ENCODE measurements at places on chromosomes 5 and 9.

GRCh38 chr5:130836729-130837649, 328.1 kb downstream of the HINT1 start:
- no peak for DNase-seq

- no peak for DNase-seq
These were observed 90.7 kb downstream of the SMIM15 start for GRCh38 chr5:61071526-61071925.

GRCh38 chr5:57259704-57260103, 85.8 kb downstream of the GPBP1 start:
- DNase-seq = no peak

DNA sequence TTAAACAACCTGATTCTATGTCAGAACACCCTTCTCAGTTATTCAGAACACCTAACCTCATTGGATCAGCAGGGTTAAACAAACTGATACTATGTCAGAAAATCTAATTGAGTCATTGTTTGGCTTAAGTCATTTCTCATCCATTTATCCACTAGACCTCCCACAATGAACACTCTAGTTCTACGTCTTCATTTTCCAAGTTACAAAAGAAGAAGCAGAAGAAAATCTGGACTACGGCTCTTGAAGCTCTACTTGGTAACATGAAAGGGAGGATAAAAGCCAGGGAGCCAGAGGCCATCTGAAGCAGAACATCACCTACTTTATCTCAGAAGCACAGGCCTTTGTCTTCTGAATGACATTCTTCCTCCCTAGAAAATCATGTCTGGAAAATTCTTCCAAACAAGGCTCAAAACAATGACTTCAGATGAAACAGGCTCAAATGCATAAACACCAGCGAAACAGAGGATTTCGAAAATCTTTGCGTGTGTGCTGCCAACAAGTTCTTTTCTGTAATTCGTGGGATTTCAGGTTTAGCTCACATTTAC, 35.4 kb upstream of the TGFBI start:
- no peak for DNase-seq

DNA sequence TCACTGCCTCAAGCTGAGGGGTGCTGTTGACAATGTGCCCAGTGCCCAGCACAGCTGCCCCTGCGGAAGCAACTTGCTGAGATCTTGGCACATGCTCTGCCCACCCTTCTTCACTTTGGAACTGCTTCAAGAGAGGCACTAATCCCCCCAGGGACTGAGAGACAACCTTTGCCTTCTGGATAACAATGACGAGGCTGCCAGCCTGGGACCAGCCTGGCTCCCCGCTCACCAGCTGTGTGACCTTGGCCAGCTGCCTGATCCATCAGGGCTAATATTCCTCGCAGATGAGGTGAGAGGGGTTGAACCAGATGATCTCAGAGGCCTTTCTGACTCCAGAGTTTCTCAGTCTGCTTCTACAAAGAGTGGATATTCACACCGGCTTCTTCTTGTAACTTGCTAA, 81.0 kb downstream of the SHB start:
- DNase-seq = no peak

GRCh38 chr9:18726546-18726945, 252.6 kb downstream of the ADAMTSL1 start:
- no peak for DNase-seq

DNA sequence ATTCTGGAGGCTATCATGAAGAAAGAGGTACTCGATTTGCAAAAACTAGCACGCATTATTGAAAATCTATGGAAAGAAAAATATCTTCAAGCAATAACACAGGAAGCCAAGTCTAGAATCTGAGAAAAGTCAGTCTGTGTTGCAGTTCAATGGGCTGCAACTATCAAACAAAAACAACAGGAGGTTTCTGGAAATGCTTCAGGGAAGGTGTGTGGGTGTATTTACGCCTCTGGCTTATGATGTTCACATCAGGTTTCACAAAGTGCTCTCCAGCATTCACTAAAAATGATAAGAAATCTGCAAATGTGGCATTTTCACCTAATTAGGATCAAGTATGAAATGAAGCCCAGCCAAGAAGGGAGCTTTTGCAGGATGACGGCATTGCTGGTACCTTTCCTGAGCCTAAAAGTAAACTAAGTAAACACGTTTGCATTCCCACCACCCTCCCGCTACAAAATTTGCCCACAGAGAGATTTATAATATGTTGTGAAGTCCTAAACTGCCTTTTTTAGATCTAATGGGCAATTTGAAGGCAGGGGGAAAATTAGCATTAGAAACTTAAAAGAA, 146.4 kb downstream of the GABRB2 start:
- no peak for DNase-seq

DNA sequence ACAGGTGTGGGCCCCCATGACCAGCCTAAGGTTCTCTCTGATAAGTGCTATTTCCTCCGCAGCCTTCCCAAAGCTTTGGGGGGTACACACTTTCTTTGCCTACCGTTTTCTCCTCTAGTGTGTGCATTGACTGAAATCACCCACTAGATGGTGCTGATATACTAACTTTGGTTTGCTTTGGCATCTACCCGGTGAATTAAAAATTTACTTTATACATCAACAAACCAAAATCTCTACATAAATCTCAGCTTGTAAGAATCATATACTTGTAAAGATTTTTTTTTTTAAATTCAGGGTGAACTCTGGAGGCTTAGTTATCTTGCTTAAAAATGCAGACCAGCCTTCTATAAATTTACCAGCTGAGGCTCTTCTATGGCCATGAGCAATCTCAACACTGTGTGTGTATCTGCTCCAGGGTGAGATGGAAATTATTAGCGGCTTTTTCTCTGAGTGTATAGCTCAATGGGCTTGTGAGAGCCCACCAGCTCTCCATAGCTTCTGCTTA, 475.7 kb upstream of the TNC start:
- DNase-seq = peak; percentile 30

DNA sequence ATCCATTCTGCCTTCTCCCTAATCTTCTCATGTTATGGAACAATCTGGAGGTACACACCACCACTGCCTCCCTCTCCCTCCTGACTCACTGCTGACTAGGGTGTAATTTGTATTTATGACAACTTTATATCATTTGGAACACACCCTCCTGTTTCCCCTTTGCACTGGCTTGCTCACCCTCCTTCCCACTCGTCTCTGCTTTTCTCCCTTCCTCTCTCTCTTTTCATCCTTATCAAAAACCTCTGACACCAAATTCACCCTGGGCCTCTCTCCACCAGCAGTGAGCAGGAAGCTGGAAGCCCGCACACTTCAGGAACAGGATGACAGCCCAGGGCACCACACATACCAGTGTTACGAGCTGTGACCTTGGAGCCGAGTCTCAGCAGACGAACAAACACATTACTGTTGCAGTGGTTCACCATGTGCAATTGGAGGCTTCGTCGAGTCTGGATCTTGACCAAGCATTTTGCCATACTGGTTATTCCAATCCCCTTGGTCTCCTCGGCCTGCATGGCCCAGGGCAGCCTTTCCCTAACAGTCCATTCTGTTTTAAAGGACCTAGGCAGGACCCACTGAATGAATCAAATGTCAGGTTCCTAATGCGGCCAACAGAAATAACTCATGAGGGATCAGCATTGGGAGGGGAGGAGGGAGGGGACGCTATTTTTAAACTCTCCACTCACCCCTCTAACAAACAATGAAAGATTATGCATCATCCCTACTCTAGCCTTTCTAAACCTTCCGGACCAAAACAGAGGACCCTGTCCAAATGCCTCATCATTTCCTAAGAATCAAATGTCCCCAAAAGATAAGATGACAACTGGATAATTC, 203.9 kb upstream of the RASEF start:
- no peak for DNase-seq

GRCh38 chr5:119358901-119359603, 3.2 kb downstream of the TNFAIP8 start:
- DNase-seq = no peak

DNA sequence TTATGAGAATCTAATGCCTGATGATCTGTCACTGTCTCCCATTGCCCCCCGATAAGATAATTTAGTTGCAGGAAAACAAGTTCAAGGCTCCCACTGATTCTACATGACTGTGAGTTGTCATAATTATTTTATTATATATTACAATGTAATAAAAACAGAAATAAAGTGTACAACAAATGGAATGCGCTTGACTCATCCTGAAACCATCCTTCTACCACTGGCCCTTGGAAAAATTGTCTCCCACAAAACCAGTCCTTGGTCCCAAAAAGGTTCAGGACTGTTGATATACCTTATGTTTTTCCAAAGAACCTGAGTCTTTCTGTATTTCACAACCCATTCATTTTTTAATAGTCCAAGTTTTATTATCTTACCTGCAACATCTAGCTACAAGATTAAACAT, 403.5 kb downstream of the TAF11L14 start:
- no peak for DNase-seq

GRCh38 chr9:133682818-133683585, 46.8 kb downstream of the DBH start:
- DNase-seq = no peak

GRCh38 chr9:133490865-133491655, 12.2 kb upstream of the SLC2A6 start:
- no peak for DNase-seq

GRCh38 chr9:5499889-5500398, 10.4 kb upstream of the PDCD1LG2 start:
- DNase-seq = no peak

DNA sequence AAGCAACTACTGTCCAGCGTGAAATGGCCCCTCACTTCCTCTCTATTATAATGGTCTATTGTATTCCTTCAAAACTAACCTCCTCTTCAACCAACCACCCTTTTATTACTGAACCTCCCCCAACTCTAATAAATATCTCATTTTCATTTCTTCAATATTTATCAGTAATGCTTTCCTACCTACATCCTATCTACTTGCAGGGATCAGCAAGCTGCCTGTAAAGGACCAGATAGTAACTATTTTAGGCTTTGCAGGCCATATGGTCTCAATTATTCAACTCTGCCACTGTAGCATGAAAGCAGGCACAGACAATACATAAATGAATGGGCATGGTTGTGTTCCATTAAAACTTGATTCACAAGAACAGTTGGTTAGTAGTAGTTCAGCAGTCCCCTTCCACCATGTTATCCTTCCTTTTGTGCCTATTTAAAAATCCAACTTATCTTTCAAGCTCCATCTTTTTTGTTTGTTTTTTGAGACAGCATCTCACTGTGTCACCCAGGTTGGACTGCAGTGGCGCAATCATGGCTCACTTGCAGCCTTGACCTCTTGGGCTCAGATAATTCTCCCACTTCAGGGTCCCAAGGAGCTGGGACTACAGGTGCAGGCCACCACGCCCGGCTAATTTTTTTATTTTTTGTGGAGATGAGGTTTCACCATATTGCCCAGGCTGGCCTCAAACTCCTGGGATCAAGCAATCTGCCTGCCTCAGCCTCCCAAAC, 45.8 kb downstream of the PCDHGC5 start:
- no peak for DNase-seq

DNA sequence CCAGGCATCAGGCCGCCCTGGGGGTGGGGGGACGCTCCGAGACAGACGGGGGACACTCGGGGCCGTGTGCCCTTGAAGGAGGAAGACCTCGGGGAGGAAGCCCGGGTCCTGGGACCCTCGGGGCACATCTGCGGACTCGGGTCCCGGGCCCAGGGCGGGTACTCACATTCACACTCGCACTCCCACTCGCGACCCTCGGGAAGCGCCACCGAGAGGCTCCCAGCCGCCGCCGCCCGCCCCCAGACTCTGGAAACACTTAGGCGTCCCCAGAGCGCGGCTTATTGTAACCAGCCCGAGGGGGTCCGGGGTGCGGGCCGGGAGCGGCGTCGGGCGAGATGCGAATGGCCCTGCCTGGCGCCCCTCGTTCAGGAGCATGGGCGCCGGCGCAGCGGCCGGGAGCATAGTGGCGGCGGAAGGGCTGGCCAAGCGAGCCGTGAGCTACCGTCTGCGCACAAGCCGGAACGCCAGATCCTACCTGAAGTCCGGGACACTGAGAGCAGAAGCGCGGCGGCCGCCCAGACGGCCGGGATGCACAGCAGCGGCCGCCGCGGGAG, 559 bp downstream of the ROR2 start:
- DNase-seq = no peak

DNA sequence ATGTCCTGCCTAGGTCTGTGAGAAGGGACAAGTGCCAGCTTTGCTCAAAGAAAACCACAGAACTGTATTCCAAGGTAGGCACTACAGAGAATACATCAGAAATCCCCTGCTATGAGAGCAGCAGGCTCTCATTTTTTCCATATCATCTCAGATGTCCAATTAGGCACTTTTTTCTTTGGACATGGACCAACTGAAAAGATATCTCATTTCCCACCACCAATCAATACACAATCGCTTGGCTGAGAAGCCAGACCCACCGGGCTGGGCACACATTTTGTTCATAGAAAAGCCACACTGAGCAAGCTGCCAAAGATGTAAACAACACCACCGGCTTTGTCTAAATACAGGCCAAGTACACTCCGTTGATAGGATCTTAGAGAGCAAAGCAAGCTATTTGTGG, 25.9 kb downstream of the STOM start:
- DNase-seq = no peak

- no peak for DNase-seq
These were observed 255.1 kb downstream of the ZSWIM6 start for GRCh38 chr5:61587125-61587524.

GRCh38 chr9:27168951-27169350, 59.9 kb downstream of the TEK start:
- no peak for DNase-seq

GRCh38 chr5:133873449-133873848, 95.0 kb downstream of the C5orf15 start:
- DNase-seq = no peak

DNA sequence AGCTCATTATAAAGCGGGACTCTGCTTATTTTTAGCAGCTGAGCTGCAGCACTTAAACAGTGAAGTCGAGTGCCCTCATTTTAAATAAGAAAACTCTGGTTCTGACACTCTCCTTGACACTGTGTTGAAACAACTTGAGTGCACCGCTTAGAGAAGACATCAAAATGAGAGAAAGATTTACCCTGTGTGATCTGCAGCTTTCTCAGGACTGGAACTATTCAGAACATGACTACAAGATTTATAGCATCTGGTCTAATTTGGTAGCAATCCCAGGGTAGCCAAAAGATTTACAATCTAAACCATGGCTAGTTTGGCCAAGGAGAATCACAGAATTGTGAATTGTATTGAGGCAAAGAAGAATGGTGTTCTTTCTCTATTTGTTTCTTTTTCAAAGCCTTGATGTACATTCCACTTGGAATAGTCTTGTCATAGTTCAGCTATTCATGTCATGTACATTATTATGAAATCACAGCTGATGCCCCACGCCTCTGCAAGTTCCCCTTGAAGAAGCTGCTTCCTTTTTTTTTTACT, 38.7 kb downstream of the PLEKHG4B start:
- DNase-seq = no peak
